ENCODE measurements at places on chromosomes 12 and 14. TPM values are rescaled to one million over a fixed set of nuclear protein-coding genes. Genes with fewer than 3 reads are reported as not detected.
A peak's percentile ranks its signal among the peaks of the same experiment; 100 is the strongest.

The SLCO1A2 gene
- total RNA-seq = not detected

DNA sequence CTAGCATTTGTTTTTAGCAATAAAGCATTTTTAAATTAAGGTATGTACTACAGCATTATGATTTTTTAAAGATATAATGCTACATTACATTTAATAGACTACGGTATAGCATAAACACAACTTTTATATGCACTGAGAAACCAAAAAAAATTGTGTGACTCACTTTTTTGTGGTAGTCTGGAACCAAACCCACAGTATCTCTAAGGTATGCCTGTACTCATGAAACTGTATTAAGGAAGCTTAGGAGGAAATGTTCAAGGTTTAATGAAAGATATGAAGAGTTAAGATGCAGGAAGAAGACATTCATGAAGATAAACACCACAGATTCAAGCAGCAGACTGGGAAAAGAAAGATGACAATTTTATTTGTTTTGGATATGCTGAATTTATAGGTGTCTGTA is 51.7 kb downstream of the PPP1R12A start:
- DNase-seq = no peak

The KRT72 gene
- not detected for total RNA-seq

The IFNG-AS1 gene
- not detected for total RNA-seq

DNA sequence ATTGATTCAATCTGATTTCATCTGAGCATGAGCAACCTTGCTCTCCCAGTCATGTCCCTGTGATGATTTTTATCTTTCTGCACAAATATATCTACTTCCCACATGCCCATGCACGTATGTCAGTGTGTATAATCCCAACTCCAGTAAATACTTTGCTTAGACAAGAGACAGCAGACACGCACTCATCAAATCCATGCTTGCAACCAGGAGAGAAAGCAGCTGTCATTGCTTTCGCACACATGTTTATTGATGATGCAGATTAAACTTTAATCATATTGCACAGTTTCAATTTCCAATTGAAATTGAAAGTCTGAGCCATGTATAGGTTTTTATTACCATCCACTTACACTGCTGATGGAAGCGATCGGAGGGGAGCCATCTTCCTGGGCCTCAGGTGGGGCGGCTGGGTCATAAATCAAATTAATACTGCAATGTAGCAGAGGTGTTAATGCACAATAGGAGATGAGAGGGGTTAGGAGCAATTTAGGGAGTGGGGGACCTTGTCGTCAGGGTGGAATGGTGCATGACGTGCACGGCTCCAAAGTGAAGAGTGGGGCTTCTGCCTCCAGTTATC is 68.6 kb upstream of the SRRM4 start:
- no peak for DNase-seq

DNA sequence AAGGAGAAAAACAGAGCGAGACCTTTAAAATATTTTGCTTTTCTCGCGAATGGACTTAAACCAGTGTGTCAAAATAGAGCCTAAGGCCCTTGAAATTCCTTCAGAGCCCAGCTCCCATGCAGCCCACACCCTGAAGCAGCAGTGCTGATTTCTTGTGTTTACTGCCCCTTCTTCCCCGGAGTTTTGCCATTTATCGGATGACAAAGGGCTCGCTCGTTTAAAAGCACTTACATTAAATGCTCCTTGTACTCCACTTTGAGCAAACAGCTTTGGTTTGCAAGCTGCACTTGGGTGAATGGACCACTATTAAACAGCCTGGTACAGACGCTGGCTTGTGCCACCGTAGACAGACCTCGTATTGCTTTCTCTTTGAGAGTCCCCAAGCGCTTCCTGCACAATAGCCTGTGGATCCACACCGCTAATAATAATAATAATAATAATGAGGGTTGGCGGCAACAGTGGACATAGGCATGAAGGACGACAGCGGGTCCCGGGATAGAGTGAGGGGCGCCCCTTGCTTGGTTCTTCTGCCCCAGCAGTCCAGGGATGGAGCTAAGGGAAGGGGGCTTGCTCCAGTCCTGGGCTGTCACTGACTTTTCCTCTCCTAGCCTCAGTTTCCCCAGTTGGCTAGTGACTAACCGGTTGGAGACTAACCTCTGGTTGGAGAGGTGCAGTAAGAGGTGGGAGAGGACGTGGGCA is 6.6 kb downstream of the DLK1 start:
- DNase-seq = no peak

DNA sequence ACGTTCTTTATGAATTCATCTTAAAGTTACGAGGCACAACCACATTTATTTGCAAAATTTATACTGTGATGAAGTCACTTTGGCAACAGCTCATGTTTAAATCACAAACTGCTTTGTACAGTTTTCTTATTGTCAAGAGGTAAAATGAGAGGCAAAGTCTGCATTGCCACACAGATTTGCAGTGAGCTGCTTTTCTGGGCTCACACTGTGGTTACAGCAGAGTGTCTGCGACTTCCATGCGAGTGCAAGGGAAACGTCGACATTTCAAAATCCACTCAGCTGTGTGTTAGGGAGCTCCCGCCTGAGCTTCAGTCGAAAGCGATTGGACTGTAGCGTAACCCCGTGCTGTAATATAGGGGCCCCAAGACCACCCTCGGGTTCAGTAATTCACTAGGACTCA is 13.0 kb downstream of the MTA1 start:
- DNase-seq = no peak

GRCh38 chr14:76088771-76089571 is 62.8 kb upstream of the GPATCH2L start:
- no peak for DNase-seq

GRCh38 chr14:35628989-35629388 is 95.0 kb downstream of the INSM2 start:
- no peak for DNase-seq

The RPL10L gene
- total RNA-seq = 2.5 TPM

The TAS2R7 gene
- total RNA-seq = not detected

The RNASE4 gene
- 41.5 TPM for total RNA-seq

- DNase-seq = no peak
Measured at GRCh38 chr14:56248442-56248841, 130.2 kb downstream of the PELI2 start.

GRCh38 chr14:67232066-67232465 is 9.2 kb upstream of the PALS1 start:
- no peak for DNase-seq

The DCTN2 gene
- 139 TPM for total RNA-seq

- DNase-seq = no peak
Measured at GRCh38 chr12:18723752-18724151, 14.1 kb downstream of the PLCZ1 start.

GRCh38 chr14:51210594-51210993 is 29.5 kb upstream of the TMX1 start:
- no peak for DNase-seq

- no peak for DNase-seq
Measured at GRCh38 chr14:64910847-64911495, 3.3 kb upstream of the CHURC1 start.

- peak; percentile 54 for DNase-seq
Measured at GRCh38 chr14:31945701-31946100, 131.4 kb upstream of the ARHGAP5 start.

- DNase-seq = peak; percentile 43
Measured at GRCh38 chr12:106246891-106247673, 738 bp downstream of the CKAP4 start.

DNA sequence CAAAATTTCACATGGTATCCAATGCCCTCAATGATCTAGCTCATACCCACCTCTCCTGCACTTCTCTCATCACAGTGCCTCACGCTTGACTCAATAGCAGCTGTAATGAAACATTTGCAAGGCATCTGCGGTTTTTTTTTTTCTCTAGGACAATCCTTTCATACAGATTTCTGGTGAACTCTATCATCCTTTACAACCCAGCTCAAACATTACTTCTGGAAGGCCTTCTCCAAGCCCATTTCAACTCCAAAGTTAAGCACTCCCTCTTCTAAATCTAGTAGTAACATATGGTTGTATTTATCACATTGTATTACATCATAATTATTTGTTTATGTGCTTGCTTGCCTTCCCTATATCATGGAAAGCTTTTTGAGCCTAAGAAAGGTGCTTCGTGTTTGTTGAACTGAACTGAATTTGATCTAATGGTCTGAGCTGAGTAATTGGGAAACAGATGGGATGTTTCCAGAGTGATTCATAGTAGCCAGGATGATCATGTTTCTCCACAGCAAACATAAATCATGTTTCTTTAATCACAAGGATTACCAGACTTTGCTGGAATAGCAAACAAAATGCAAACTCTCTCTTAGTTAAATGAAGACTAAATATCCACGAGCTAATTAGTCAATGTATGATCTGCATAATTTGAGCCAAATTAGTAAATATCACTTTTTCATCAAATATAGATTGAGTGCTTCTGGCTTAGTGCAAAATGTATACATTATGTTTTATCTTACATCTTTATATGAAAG is 14.3 kb downstream of the CFL2 start:
- DNase-seq = no peak

DNA sequence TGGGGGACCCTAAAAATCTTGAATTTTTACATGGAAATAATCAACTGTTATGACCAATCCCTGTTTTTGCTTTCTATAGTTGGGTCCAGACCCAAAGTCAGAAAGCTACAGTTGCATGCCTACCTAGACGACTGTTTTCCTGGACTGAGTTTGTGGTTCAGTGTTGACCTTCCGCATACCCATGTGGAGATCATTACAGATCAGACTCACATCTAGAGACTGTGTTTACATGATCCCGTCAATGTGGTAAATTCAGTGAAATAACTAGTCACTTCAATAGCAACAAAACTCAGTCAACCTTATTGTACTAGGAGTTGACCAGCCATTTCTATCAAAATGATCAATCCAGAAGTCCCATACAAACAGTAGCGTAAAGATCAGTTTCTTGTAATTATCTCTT is 257.6 kb downstream of the EGLN3 start:
- DNase-seq = no peak

DNA sequence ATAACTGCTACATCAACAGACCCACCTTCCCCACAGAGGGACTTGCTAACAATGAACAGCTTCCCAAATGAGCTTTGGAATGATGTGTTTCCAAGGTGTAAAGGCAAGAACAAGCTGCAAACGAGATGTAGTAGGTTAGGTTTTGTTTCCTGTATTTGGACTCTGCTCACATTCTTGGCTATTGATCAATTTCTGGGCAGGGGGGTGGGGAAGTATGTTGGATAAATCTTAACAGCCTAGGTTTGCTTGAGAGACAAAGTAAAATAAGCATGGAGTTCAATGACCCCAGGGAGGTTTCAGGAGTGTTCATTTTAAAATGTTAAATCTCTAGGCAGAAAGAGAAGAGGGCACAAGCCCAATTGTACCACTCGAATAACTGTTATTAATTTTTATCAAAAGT is 146.6 kb downstream of the DPY19L2 start:
- no peak for DNase-seq

The ASIC1 gene
- 1.0 TPM for total RNA-seq

GRCh38 chr14:96060186-96060933 is 21.2 kb downstream of the C14orf132 start:
- no peak for DNase-seq

The SYT10 gene
- total RNA-seq = 0.32 TPM

The LRFN5 gene
- 0.37 TPM for total RNA-seq

GRCh38 chr12:114750917-114751316 is 66.9 kb upstream of the TBX3 start:
- DNase-seq = no peak

DNA sequence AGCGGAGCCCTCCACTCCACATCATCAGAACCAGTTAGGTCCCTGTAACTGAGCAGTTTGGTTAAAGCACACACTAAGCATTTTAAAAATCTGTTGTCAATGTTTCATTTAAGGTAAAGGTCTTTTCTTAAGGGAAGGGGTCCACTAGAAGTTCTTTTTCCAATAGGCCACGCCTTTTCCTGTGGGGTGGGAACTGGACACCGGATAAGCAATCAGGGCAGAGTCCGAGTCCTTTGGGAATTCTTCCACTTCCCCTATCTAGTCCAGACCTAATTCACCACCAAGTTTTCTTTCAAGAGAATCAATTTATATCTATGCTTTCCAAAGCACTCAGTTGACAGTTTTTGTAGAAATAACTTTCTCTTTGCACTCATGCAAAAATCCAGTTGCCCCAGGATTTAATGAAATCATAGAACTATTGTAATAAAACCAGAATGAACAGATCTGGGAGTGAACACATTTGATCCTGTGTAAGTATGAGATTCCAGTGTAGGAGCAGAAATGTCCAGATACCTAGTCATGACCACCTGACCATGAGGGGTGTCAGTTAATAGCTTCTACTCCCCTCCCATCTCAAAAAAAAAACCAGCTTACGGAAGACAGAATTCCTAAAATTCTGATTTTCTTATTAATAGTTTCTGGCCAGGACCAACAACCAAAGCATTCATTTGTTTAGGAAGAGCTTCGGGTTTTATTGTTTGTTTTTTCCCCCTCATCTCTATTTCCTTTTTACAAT is 11.7 kb downstream of the VPS37B start:
- DNase-seq = no peak

The KLRC1 gene
- 1.3 TPM for total RNA-seq

- DNase-seq = no peak
Measured at GRCh38 chr12:111768159-111768895, 1.6 kb downstream of the ALDH2 start.

The DHRS2 gene
- total RNA-seq = 2.1 TPM

GRCh38 chr14:82720946-82721345 is 1187.3 kb upstream of the SEL1L start:
- no peak for DNase-seq

- DNase-seq = no peak
Measured at GRCh38 chr12:11688831-11689230, 39.4 kb downstream of the ETV6 start.

GRCh38 chr14:53613404-53614253 is 343.0 kb downstream of the BMP4 start:
- DNase-seq = peak; percentile 39

- no peak for DNase-seq
Measured at GRCh38 chr14:36439766-36440165, 80.3 kb downstream of the NKX2-1 start.

DNA sequence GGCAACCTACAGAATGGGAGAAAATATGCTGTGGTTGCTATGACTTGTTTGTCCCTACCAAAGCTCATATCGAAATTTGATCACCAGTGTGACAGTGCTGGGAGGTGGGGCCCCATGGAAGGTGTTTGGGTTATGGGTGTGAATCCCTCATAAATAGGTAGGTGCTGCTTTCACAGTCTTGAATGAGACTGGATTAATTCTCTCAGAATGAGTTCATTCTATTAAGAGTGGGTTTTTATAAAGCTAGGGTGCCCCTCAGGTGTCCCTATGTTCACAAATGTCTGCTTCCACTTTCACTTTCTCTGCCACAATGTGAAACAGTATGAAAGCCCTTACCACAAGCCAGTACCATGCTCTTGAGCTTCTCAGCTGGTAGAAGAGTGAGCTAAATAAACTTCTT is 133.5 kb downstream of the CPNE8 start:
- no peak for DNase-seq

DNA sequence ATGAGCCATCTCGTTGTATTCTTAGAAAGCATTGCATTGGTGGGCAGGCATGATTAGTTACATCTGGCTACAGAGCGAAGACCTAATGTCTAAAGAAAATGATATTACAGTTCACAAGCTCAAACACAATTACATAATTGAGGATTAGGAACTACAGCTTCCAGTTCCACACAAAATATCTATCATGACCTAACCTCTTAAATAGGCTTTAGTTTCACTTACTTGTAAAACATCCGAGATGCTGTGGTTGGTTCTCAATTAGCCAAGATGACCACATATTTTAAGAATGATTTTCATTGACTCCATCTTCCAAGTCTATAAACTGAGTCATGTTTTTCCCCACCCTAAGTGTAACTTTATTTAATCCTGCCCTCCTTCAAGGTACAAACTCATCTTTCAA is 69.5 kb downstream of the LRIG3 start:
- DNase-seq = no peak

- no peak for DNase-seq
Measured at GRCh38 chr14:94171208-94171607, 2.9 kb upstream of the PPP4R4 start.

- DNase-seq = no peak
Measured at GRCh38 chr14:105074601-105075053, 9.4 kb upstream of the GPR132 start.

Measured in colonic mucosa (tissue), 4 donors.